Activated CD8-positive, alpha-beta memory T cell treated with anti-CD3 and anti-CD28 coated beads for 4 hours (primary cell): ENCODE measurements at places on chromosomes 7 and 10.

- no peak for DNase-seq
Observed at GRCh38 chr7:97732565-97733275, 834 bp downstream of the TAC1 start.

GRCh38 chr7:47587976-47588375, 6.1 kb upstream of the TNS3 start:
- no peak for DNase-seq

- no peak for DNase-seq
Observed at GRCh38 chr10:111481866-111482265, 405.0 kb downstream of the ADRA2A start.

GRCh38 chr7:4010061-4010605, 672.0 kb upstream of the FOXK1 start:
- DNase-seq = no peak

DNA sequence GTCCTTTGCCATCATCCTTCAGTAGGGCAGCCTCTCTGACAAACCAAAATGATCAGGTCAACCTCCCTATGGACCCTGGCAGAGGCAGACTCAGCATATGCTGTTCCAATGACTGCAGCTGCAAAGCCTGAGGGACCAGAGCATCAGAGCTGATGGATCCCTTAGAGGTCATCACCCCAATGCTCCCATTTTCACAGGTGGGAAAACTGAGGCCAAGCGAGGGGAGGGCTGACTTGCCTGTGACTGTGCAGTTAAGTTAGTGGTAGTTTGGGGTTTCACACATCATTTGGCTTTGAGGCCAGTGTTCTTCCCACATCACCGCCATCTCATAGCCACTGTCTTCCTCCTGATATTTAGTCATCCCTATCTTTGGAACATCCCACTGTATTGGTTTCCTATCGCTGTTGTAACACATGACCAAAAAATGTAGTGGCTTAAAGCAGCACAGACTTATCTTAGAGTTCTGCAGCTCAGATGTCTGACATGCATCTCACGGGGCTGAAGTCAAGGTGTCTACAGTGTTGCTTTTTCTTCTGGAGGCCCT, 69.3 kb upstream of the PDZD8 start:
- no peak for DNase-seq

- no peak for DNase-seq
Observed at GRCh38 chr7:143351060-143351459, 11.5 kb downstream of the FAM131B start.

GRCh38 chr7:43513251-43513650, 69.7 kb upstream of the STK17A start:
- DNase-seq = no peak

DNA sequence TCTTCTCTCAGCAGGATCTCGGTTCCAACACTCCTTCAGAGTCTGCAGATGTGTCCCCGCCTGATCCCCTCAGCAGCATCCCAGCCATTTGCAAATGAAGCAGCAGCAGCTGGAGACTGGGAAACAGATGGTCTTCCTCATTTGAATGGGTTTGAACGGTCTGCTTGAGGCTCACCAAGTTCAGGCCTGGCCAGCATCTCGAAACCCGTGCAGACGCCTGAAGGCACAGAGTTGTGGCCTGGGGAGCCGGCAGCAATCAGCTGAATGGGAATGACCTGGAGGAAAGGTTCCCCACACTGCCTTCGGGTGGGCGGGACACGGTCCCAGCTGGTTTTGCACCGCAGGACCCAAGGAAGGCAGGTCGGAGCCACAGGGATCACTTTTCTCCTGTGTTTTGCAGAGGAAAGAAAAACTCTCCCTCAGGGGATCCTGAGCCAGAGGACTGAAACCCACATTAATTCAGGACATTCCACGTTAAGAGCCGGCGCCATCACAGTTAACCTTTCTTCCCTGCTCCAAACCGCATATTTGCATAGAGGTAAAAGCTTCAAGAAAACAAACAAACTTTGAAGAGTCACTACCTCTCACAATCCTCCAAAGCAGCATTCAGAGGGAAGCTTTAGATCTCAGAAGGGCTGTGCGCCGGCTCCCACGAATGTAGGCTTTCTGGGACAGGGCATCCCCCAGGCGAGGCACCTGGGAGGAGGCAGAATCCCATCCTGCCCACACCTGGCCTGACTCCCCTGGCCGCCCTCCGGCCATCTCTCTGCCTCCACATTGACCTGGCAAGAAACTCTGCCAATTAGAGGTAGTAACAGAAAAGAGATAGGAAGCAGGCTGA, 17.7 kb downstream of the FGFR2 start:
- no peak for DNase-seq

DNA sequence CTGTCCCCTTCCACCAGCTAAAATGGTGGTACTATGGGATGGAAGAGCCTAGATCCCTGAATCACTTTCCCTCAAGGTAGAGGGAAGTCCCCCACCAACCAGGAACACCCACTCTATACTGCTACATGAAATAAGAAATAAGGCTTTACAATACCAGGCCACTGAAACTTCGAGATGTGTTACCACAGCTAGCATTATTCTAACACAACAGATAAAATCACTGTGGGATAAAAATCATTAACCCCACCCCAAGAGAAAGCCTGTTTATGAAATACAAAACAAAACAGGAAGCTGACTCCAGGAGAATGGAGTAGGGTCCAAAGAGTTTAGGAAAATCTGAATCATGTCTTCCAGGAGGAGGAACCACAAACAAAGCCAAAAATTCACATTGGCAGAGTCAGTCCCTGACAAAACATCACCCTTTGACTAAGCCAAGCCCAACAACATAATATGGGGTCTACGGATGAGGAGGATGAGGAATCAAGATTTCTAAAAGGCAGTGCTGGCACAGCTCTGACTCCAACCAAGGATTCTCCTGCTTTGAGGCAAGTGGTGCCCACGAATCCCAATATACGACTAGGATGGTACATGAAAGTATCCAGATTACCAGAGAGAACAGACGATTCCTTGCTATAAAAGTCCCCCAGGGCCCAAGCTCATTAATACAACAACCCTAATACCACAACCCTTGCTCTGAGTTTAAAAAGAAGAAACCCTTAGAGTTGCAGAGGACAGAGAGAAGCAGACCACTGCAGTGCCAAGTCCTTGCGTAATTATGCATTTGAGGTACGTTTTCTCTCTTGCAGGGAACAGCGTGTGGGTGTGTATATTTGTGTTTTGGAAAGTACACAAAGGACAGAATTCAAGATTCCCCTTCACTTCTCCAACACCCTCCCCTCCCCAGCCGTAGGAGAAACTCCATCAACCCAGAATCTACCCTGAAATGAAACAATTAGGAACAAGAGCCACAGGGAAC, 23.7 kb downstream of the XPNPEP1 start:
- no peak for DNase-seq

GRCh38 chr10:43078175-43078985, 1.5 kb downstream of the RET start:
- DNase-seq = no peak

- no peak for DNase-seq
Observed at GRCh38 chr7:116971869-116972268, 18.6 kb downstream of the ST7 start.

GRCh38 chr7:50798126-50798525, 15.4 kb upstream of the GRB10 start:
- DNase-seq = no peak

DNA sequence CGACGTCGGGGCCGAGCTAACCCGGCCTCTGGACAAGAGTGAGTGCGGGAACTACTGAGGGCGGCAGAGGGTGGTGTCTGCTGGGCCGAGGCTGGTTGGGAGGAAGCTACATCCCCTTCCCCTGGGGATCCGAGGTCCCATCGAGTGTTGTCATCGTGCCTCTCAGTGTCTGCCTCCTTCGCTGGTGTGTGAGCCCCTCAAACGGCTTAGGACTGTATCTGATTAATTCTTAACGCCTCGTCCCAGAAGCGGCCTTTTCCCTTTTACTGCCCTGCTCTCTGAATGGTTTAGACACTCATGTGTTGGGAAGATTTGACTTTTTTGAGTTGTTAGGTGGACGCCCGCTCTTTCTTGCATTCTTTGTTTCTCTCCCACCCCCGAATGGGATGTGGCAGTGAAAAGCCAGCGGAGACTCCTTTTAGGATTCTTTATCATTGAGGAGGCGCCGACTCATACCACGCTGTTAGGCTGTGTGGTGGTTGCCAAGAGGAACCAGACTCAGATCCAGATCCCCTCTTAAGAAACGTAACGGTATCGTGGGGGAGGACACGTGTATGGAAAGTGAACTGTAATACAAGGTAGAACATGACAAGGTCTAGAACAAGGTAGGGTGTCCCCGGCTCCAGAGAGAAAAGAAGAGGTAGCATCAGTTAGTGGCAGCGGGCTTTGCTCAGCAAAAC, 631 bp downstream of the SUPV3L1 start:
- no peak for DNase-seq

DNA sequence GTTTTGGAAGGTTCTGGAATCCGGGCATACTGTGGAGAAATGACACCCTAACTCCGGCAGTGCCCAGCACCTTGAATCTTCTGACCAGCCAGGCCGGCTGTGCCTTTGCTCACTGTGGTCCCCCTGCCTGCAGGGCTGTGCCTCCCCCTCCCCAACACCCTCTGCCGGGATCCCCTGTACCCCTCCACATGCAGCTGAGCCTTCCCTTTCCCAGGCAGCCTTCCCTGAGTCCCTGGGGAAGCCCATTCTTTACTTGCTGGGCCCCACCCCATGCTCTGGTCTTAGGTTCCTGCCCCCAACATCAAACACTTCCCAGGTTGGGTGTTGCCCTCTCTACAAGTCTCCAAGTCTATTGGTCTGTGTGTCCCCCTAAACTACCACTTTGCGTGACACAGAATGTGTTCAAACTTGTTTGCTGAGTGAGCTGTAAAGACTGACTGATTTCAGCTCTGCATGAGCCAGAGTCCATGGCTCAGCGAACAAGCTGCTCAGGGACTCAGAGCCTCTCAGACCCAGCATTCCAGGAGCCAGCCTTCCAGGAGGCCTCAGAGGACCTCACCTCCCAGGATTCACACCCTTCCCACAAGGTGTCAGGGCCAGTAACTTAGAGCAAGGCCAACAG, 31.6 kb downstream of the CALML5 start:
- no peak for DNase-seq

DNA sequence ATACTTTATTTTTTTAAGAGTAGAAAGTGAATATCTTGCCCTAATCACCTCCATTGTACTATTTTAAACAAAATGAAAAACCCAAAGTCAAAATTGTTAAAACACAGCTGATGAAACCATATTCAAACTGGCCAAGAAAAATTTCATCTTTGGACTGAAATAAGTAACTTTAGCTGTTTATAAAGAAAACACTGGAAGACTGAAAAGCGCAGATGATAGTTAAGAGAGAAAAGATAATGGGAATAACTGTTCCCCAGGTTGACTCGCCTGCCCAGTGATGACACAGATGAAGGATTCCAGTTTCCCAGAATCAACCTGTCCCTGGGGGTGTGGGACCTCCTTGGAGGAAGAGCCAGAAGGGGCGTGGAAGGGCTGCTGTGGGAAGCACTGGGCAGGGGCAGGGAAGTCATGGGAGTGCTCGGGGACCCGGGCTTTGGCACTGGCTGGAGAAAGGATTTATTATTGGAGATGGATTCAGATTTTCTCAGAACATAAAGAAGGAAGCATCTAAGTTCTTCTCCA, 43.1 kb downstream of the DENND2A start:
- DNase-seq = no peak

DNA sequence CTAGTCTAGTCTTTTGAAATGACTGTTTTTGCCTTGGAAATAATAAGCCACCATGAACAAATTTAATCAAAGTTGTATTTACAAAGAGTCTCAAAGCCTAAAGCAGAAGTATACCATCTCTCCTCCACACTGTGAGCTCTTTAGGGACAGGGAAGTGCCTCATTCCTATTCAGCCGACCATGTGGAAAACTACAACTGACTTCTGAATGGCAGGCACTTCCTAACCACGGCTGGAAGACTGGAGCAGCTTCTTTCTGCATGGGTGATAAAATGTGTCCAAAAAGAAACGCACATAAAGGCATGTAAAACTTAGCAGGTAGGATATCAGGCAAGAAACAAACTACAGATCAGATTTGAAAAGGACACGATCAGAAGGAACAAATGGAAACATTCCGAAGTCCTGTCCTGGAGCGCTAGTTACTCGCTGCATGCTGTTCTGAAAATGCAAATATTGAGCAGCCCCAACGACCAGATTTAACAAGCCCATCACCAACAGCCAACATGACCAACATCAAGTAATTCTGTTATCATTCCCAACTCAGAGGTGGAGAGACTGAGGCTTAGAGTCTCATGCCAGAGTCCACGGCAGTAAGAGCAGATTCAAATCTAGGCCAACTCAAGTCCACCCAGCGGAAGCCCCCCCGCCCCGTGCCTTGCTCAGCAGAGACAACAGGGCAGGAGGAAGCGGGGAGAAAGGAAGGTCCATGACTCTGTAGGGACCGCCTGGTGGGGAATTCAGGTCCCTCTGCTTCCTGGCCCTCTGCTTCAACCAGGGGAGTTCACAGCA, 26.5 kb downstream of the CTBP2 start:
- DNase-seq = no peak

GRCh38 chr10:125802739-125803138, 20.3 kb downstream of the UROS start:
- no peak for DNase-seq
